ENCODE measurements at places on chromosomes 3 and 15. TPM values are rescaled to one million over a fixed set of nuclear protein-coding genes. Genes with fewer than 3 reads are reported as not detected.

The NFKBIZ gene
- total RNA-seq, result 134 TPM

The GOLGA6D gene
- 0.18 TPM for total RNA-seq

The TMEM207 gene
- total RNA-seq, result not detected

The TIMP4 gene
- 0.16 TPM for total RNA-seq

The ATP10A gene
- total RNA-seq, result 0.18 TPM

The P2RY14 gene
- total RNA-seq, result not detected

The GP9 gene
- total RNA-seq, result not detected

The CHRFAM7A gene
- total RNA-seq, result 1.5 TPM

GRCh38 chr3:159936541-159936940 lies 52.1 kb upstream of the IL12A start:
- no peak overlapping the region for H3K27ac ChIP-seq
- no peaks in the 10 kb centered on the region for H3K4me1 ChIP-seq
- H3K27me3 ChIP-seq, result no peaks in the 10 kb centered on the region

DNA sequence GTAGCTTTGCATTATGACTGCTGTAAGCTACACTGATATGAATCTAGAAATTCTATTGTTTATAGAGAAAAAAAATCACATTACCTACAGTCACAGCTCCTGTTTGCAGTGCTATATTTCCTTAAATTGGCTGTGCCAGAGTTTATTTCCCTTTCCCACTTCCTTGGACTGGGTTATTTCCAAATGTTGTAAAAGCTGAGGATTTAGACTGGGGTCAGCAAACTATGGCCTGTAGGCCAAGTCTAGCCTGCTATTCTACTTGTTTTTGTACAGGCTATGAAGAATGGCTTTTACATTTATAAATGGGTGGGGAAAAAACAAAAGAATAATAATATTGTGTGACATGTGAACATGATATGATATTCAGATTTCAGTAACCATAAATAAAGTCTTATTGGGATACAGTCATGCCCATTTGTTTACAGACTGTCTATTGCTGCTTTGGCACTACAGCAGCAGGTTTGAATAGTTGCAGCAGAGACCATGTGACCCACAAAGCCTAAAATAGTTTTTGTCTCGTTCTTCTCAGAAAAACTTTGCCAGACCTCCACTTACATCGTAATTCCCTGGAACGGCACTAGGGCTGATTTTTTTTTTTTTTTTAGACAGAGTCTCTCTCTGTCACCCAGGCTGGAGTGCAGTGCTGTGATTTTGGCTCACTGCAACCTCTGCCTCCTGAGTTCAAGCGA lies 7.8 kb downstream of the GLDN start:
- no peak for DNase-seq
- no peak overlapping the region for H3K27ac ChIP-seq
- no peaks in the 10 kb centered on the region for H3K36me3 ChIP-seq
- H3K27me3 ChIP-seq, result peaks cover 13% of the 10 kb centered on the region
- H3K4me3 ChIP-seq, result no peak overlapping the region

- no peaks in the 10 kb centered on the region for H3K27me3 ChIP-seq
- no peaks in the 10 kb centered on the region for H3K36me3 ChIP-seq
- H3K27ac ChIP-seq, result peak overlapping the region; percentile 84
- H3K4me1 ChIP-seq, result peaks cover 48% of the 10 kb centered on the region
- no peak overlapping the region for H3K4me3 ChIP-seq
- DNase-seq, result no peak
Observed at GRCh38 chr3:79871656-79872055, 103.9 kb upstream of the ROBO1 start.

DNA sequence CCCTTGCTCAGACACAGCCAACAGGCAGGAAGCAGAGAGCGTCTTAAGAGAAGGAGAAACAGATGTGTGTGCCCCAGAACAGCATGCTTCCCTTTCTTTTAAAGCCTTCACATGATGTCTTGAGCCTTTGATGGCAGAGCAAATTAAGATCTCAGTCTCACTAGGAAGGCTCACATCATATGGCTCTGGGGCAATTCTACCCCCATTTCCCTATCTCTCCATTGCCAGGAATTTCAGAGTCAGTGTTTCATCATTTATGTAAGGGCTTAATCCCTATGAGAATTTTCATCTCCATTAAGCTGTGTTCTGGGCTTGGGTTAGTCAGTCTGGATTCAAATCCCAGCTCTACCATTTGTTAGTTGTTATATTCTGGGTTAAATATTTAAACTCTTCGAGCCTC lies 41.4 kb upstream of the GLCE start:
- no peak overlapping the region for H3K27ac ChIP-seq
- no peak for DNase-seq

GRCh38 chr3:134432236-134432635 lies 53.5 kb downstream of the ANAPC13 start:
- no peak overlapping the region for H3K27ac ChIP-seq
- DNase-seq, result no peak
- peaks cover 18% of the 10 kb centered on the region for H3K4me1 ChIP-seq
- H3K36me3 ChIP-seq, result no peaks in the 10 kb centered on the region
- no peak overlapping the region for H3K4me3 ChIP-seq

DNA sequence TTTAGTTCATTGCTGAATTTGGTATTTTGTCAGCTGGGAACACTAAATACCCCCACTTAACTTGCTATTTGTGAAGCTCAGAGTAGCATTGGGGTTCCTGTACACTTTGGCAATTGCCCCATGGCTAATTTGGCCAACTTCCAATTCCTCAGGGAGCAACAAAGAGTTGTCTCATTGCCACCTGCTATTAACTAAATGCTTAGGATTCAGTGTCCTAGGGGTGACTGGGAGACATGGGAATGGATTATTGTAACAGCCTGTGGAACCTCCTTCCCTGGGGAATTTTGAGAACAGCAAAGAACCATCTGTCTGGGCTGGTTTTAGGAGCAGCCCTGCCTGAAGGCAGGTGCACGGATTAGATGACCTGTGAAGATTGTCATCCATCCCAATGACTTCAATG lies 437.4 kb upstream of the TPRG1 start:
- H3K36me3 ChIP-seq, result peaks cover 7% of the 10 kb centered on the region
- peak overlapping the region; percentile 78 for H3K27ac ChIP-seq
- no peak overlapping the region for H3K4me3 ChIP-seq
- DNase-seq, result no peak
- no peaks in the 10 kb centered on the region for H3K27me3 ChIP-seq

- no peak overlapping the region for H3K4me3 ChIP-seq
- no peak for DNase-seq
- no peaks in the 10 kb centered on the region for H3K27me3 ChIP-seq
- H3K4me1 ChIP-seq, result peaks cover 32% of the 10 kb centered on the region
Observed at GRCh38 chr3:31567036-31567435, 34.3 kb downstream of the STT3B start.

GRCh38 chr3:101943029-101943428 lies 93.7 kb downstream of the NFKBIZ start:
- H3K27me3 ChIP-seq, result no peaks in the 10 kb centered on the region
- H3K4me1 ChIP-seq, result peaks cover 14% of the 10 kb centered on the region
- H3K4me3 ChIP-seq, result no peak overlapping the region

GRCh38 chr3:55974421-55975165 lies 487.5 kb upstream of the WNT5A start:
- no peaks in the 10 kb centered on the region for H3K36me3 ChIP-seq
- H3K4me3 ChIP-seq, result no peak overlapping the region
- peak overlapping the region; percentile 65 for H3K27ac ChIP-seq

DNA sequence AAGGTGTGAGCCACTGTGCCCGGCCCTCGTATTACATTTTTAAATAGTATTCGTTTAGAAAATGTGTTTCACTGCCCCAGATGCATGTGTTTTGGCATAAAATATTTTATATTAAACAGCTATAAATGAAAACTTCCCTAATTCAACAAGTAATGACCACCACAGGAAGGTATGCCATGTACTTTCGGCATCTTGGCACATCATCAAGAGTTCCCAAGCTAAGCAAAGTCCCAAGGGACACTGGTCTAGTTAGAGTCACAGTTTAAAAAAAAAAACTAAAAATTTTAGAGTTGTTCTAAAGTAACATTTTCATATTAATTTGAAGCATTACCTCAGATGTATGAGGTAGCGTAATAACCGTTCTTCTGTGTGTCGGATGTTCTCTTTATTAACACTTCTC lies 15.6 kb upstream of the ARPP19 start:
- H3K27ac ChIP-seq, result no peak overlapping the region
- no peaks in the 10 kb centered on the region for H3K27me3 ChIP-seq
- no peaks in the 10 kb centered on the region for H3K4me1 ChIP-seq
- DNase-seq, result no peak
- H3K4me3 ChIP-seq, result no peak overlapping the region

DNA sequence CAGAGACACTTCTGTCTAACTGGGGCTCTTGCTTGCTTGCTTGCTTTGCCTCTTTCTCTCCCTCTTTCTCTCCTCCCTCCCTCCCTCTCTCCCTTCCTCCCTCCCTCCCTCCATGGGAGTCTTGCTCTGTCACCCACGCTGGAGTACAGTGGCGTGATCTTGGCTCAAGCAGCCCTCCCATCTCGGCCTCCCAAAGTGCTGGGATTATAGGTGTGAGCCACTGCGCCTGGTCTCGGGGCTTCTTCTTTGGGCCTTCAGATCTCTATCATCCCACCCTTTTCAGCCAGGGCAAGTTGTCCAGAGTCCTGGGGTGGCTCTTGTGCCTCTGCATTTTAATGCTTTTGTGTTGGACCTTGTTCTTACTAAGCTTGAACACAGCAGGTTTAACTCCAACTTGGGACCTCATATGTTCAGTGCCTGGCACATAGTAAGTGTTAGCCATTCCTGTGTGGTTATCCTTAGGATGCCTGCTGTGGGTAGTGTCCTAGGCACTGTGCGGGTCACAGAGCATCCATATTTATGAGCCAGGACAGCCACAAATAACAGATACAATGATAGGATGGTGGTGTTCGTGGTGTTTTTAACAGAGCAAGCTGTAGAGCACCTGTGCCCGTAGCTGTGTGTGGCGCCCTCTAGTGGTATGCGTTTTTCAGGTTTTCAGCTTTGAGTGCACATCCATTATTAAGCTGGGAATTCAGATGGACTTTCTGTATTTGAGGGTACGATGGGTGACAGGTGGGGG lies 75.1 kb downstream of the CCK start:
- H3K4me3 ChIP-seq, result no peak overlapping the region
- H3K27ac ChIP-seq, result no peak overlapping the region
- H3K4me1 ChIP-seq, result peaks cover 8% of the 10 kb centered on the region
- H3K27me3 ChIP-seq, result no peaks in the 10 kb centered on the region
- DNase-seq, result peak; percentile 54

- H3K4me1 ChIP-seq, result no peaks in the 10 kb centered on the region
- no peaks in the 10 kb centered on the region for H3K27me3 ChIP-seq
- H3K36me3 ChIP-seq, result no peaks in the 10 kb centered on the region
- no peak overlapping the region for H3K4me3 ChIP-seq
- no peak for DNase-seq
Observed at GRCh38 chr3:58874248-58874741, 175.5 kb downstream of the CFAP20DC start.

DNA sequence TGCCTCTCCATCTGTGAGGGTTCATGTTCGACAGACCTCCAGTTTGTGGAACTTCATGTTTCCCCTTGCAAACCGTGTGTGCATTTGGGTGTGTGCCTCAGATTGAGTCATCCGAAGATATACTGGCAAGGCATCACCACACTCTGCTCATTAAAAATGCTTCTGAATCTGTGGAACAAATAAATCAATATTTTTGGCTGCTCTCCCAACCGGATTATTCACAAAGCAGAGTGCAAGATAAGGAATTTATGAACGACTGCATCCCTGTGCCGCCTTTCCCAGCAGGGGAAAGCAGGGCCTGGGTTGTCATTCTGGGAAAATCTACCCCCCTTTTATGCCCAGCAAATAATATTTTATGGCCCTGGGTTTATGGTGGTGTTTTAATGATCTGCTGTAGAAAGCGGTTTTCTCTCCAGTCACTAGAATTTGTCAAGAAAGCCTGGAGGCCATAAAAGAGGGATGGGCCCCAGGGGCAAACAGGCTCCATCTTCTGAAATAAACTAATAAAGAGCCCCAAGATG lies 4.2 kb upstream of the WNT5A start:
- H3K27me3 ChIP-seq, result peaks cover 40% of the 10 kb centered on the region
- H3K36me3 ChIP-seq, result no peaks in the 10 kb centered on the region
- H3K27ac ChIP-seq, result no peak overlapping the region
- no peak for DNase-seq
- H3K4me3 ChIP-seq, result no peak overlapping the region

DNA sequence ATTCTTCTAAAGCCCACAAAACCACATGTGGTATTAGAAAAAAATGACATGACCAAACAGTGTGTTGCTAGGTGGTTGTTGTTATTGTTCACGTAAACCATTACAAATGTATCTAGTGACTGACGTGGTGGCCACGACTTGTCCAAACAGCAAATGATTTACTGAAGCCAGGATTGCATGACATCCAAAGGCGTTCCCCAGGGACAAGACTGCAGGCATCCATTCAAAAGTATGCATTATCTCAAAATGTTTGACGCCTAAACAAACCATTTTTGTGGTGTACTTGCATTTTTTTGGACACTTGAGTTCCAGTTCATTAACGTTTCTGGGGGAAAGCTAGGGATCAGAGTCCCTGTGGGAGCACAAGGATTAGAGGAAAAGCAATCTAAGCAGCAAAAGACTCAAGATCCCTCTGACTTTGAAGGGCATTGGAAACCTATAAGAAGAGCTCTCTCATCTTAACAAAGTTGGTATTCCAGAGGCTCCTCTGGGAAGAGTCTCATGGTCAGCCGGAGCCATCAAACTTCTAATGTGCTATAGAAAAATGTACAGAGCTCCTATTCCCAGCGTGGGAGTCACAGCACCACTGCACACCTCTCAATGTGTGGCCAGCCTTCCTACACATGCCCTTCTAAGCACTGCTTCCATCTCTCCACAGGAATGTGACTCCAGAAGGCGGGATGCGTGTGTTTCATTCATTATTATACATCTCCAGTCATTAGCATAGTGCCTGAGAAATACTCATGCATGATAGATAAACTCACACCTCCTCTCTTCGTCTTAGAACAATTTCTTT lies 62.9 kb downstream of the FBN1 start:
- no peak for DNase-seq
- no peaks in the 10 kb centered on the region for H3K27me3 ChIP-seq
- H3K4me1 ChIP-seq, result no peaks in the 10 kb centered on the region
